ENCODE measurements at places on chromosomes 5 and 9. TPM values are rescaled to one million over a fixed set of nuclear protein-coding genes. Genes with fewer than 3 reads are reported as not detected.

The GALNT12 gene
- 1.5 TPM for total RNA-seq

The SPATA31E1 gene
- not detected for total RNA-seq

The QSOX2 gene
- total RNA-seq, result 13.2 TPM

The STPG3 gene
- total RNA-seq, result not detected

The BHMT2 gene
- not detected for total RNA-seq

The SPAAR gene
- 1.4 TPM for total RNA-seq
